ENCODE measurements at places on chromosomes 5 and 9. TPM values are rescaled to one million over a fixed set of nuclear protein-coding genes. Genes with fewer than 3 reads are reported as not detected.

PCDHA11 gene
- not detected for polyA plus RNA-seq

MEGF10 gene
- polyA plus RNA-seq, result not detected

ZFP2 gene
- polyA plus RNA-seq, result 0.72 TPM

SH2D3C gene
- 30.5 TPM for polyA plus RNA-seq

BARX1 gene
- not detected for polyA plus RNA-seq

ZCCHC9 gene
- polyA plus RNA-seq, result 18.7 TPM

PCDH12 gene
- polyA plus RNA-seq, result 0.33 TPM

NTRK2 gene
- polyA plus RNA-seq, result not detected

FOXD4L6 gene
- not detected for polyA plus RNA-seq

LHX2 gene
- not detected for polyA plus RNA-seq

MARVELD2 gene
- polyA plus RNA-seq, result 0.94 TPM

EGFLAM gene
- polyA plus RNA-seq, result not detected

ADCY2 gene
- polyA plus RNA-seq, result not detected

ARRDC1 gene
- 52.3 TPM for polyA plus RNA-seq

ZNF879 gene
- 1.8 TPM for polyA plus RNA-seq

SOX30 gene
- polyA plus RNA-seq, result 0.50 TPM

CAMK2A gene
- polyA plus RNA-seq, result not detected

SOHLH1 gene
- polyA plus RNA-seq, result not detected

- DNase-seq, result no peak
Observed at GRCh38 chr5:72541501-72542225, 34.5 kb upstream of the ZNF366 start.

DNA sequence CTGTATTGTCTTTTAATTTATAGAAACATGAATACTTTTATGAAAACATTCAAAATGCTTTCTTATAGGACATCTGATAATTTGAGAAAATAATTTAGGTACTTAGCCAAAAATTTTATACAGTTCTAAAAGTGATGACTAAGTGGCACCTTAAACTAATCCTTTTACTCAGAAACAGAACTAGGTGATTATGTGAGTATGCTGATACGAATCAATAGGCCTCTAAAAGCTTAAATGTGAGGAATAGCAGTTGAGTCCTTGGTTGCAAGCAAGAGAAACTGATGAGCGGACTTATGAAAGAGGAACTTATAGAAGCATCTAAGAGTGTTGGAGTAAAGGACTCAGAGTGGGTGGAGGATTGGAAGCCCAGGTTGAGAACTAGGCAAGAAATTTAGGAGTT lies 26.4 kb downstream of the ANXA1 start:
- no peak for DNase-seq

DNA sequence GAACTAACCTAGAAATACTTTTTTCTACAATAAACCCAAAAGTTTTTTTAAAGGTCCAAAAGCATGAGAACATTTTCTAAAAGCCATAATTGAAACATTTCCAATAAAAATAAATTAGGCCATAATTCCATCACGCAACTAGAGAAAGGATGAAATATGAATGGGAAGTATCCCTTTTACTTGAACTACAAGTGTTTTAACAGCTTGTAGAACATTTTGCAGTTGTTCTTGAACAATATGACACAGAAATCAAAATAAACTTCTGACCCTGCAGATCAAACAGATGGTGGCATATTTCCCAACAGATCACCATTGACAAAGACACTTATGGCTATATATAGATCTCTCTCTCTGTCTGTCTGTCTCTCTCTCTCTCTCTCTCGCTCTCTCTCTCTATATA lies 624.4 kb downstream of the PSAT1 start:
- DNase-seq, result no peak

DNA sequence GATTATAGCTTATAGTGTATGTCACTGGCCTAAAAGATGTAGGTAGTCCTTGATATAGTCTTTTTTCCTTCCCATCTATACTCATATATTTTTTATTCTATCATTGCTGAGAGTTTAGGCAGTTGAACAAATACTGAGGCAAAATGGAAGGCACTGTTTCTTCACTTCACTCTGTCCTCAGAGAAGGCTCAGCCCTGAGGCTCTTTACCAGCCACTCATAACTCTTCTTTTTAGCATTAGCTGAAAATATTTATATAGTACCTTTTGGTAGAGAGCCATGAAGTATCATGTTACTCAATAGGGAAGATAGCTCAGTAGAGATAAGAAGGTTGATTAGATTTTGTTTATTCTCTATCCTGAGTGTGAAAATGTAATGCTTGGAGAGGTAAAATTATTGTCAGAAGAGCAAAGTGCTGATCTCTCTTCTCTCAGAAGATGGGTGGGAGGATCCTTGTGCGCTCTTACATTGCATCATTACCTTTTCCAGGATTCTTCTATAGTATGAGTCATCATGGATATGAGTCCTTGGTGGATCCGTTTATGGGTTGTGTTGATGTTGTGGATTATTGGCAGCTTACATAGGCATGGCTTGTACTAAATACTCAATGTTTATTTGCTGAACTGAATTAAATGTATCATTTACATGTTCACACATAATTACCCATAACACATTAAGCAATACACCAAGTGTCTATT lies 88.1 kb downstream of the ANXA1 start:
- no peak for DNase-seq

DNA sequence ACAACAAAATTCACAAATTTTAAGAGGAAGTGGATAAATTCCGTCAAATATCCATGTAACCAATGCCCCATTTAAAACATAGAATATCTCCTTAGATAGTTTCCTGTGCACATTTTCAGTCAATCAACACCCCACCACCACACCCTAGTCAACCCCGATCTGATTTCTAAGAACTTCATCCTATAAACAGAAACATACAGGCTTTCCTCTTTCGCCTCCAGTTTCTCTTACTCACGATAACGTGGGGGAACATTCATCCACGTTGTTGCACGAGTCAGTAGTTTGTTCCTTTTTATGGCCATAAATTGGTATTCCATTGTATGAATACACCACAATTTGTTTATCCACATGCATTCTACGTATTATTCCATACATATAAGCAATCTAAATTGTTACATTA lies 35.6 kb upstream of the TRIO start:
- peak; percentile 49 for DNase-seq

- DNase-seq, result no peak
Observed at GRCh38 chr9:129242971-129243561, 65.0 kb upstream of the IER5L start.

DNA sequence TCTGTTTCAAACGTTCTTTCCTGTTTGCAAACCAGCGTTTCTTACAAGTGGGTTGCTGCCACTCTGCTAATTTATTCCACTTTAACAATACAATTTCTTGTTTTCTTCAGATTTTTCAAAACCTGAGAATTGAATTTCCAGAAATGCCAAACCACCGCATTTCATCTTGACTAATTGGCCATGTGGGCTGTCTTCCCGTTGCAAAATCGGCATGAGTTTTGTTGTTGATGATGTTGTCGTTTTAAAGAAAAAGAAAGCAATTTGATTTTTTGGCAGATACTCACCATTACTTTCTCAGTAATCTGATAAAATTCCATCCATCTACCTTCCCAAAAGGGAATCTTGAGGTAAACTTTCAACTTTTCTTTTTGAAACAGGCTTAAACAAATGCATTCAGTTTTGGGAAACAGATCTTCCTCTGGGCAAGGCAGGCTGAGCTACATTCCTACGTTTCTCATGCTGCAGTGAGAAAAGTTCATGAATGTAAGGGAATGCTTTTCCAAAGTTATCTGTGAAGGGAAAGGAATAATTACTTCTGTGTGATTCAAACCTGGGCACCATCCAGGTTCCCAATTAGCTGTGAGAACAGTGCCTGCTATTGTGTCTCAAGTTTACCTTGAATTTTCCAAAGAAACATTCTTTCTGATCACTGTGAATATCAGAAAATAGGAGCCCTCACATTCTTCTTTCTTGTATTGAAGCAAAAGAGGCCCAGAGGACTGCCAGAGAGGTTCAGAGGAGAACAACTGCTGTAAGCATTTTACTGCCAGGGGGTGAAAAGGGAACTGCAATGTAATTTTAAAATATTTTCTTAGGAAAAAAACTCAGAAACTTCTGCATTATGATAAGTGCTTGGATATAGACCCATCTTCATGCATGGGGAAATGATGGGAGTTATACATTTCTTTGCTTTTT lies 100.7 kb upstream of the TUT7 start:
- no peak for DNase-seq

- DNase-seq, result no peak
Observed at GRCh38 chr9:129501771-129502319, 119.1 kb downstream of the C9orf50 start.

GRCh38 chr5:59312223-59312622 lies 581.3 kb downstream of the PDE4D start:
- DNase-seq, result no peak

GRCh38 chr5:32450952-32451351 lies 6.4 kb upstream of the ZFR start:
- DNase-seq, result no peak

DNA sequence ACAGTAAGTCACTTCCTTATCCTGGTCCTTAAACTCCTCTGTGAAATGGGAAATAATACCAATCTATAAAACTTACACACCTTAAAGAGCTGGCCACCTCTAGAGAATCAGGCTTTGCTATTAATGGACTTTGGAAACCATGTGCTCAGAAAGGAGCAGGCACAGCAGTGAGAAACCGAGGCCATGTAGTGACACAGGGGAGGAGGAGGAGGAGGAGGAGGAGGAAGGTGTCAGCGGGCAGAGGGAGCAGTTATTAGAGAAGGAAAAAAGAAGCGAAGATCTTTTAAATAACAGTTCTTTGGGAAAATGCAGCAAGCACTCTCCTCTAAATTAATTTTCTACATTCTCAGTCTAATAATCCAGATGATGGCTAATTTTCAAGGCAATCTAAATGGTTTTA lies 38.0 kb downstream of the SUSD1 start:
- DNase-seq, result no peak

DNA sequence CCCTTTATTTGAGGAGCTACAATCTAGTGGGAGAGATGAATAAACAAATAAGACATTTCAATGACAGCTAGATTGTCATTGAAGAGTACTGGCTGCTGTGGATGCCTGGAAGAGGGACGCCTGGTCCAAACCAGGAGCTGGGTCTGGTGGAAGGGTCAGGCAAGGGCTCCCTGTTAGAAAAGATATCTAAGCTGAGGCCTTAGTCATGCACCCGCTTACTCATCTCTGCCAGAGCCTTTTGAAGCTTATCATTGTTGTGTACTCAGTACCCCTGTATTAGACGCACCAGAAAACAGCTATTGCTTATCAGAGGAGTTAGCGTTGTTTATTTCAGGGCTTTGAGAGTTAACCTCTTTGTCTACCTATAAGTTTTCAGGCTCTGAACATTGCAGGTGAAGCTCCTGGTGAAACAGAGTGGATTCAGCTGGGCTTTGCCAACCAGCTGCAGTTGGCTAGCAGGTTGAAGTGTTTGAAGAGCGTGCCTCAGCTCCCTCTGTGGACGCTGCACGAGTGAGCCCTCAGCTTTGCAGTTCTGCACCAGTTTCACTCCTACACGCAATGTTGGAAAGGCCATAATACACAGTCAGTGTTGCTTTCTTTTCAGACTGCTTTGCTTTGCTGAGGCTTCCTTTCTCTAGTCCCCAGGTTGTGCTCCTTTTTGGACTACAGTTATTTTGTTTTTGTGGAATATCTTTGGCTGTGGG lies 5.6 kb upstream of the GPR151 start:
- DNase-seq, result no peak

- DNase-seq, result peak; percentile 55
Observed at GRCh38 chr5:151068433-151069197, 12.2 kb downstream of the TNIP1 start.

GRCh38 chr5:72511366-72511765 lies 4.2 kb upstream of the ZNF366 start:
- DNase-seq, result no peak

DNA sequence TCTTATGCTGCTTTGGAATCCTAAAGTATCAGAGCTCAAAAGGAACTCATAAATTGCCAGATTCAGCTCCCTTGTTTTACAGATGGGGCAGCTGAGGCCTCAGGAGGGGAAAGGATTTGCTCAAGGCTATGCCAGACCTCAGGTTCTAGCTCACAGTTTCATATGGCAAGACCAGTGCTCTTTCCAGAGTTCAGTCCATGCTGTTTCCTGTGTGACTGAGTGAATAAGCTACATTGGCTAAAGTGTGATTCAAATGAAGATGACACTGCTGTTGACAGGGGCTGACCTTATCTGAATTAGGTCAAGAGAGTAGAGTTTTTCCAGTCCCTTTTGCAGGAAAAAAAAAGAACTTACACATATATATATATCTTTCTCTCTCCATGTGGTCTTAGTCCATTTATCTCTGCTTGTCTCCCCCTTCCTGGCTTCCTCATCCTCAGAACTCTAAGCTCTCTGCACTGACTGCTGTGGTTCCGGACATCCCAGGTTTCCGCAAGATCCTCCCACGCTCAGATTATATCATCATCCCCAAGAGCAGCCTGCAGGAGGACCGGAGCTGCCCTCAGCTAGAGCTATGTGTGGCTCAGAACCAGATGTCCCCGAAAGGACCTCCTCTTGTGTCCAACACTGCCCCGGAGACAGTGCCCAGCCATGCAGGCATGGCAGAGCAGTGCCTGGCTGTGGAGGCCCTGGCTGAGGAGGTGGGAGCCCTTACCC lies 9.3 kb downstream of the HMGXB3 start:
- no peak for DNase-seq

- DNase-seq, result no peak
Observed at GRCh38 chr5:38648703-38649291, 92.4 kb upstream of the LIFR start.

DNA sequence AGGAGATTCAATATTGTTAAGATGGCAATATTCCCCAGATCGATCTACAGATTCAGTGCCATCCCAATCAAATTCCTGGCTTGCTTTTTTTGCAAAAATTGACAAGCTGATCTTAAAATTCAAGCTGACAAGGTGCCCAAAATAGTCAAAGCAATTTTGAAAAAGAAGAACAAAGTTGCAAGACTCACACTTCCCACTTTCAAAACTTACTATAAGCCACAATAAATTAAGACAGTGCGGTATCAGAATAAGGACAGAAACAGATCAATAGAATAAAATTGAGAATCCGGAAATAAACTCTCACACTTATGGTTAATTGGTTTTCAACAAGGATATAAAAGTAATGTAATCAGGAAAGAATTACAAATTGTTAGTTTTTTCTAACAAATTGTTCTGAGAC lies 97.1 kb downstream of the NRG2 start:
- DNase-seq, result no peak

DNA sequence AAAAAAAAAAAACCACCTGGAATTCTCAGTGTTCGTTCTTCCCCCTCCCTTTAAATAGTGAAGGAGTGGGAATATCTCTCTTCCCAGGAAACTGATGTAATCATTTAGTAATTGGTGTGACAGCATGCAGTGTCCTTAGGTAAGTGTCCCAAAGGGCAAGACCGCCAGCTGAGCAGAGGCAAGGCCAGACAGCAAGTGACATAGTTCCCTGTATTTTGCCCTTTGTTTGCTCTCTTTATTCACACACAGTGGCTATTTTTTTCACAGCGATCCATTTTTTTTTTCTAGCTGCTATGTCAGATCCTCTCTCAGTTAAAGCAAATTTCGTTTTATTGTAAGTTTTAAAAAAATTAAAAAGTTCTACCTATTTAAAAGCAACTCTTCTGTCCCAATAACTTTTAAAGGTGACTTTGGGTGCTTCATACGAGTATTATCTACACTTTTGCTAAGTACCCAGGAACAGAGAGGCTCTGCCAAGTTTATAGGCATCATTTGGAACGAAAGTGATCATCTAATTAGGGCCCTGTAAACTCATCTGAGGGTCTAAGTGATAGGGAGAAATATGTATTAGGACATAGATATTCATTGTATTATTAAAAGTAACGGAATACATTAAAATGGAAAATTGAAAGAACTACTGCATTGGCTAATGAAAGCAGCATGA lies 98.2 kb upstream of the ALDH1A1 start:
- no peak for DNase-seq

GRCh38 chr5:42668254-42668653 lies 88.4 kb upstream of the CCDC152 start:
- DNase-seq, result no peak
